ENCODE measurements at places on chromosomes 4 and X.

- no peak for DNase-seq
- no peaks in the 10 kb centered on the region for H3K4me1 ChIP-seq
- H3K36me3 ChIP-seq, result no peaks in the 10 kb centered on the region
- no peaks in the 10 kb centered on the region for H3K27me3 ChIP-seq
- no peak overlapping the region for H3K27ac ChIP-seq
- H3K4me3 ChIP-seq, result no peak overlapping the region
These were observed 297.6 kb downstream of the INPP4B start for GRCh38 chr4:142548491-142548890.

GRCh38 chrX:142238536-142238935 is 33.4 kb upstream of the MAGEC2 start:
- no peak overlapping the region for H3K27ac ChIP-seq
- H3K4me3 ChIP-seq, result no peak overlapping the region

DNA sequence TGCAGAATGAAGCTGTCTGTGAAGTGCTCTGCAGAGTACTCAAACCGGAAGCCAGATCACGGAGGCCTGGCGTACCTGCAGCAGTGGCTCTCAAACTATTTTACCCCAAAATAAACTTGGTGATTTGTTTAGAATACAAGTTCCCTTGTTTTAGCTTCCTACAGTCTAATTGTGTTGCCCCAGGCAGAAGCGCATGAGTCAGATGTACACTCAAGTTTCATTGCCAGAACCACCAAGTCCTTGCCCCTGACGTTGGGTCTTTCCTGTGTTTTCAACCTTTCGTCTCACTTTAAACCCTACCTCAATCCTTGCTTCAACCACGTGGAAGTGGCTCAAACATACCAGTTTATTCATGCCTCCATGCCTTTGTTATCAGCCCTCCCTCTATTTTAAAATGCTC is 66.2 kb upstream of the SLC7A11 start:
- H3K27me3 ChIP-seq, result no peaks in the 10 kb centered on the region
- no peak overlapping the region for H3K27ac ChIP-seq
- no peaks in the 10 kb centered on the region for H3K36me3 ChIP-seq

DNA sequence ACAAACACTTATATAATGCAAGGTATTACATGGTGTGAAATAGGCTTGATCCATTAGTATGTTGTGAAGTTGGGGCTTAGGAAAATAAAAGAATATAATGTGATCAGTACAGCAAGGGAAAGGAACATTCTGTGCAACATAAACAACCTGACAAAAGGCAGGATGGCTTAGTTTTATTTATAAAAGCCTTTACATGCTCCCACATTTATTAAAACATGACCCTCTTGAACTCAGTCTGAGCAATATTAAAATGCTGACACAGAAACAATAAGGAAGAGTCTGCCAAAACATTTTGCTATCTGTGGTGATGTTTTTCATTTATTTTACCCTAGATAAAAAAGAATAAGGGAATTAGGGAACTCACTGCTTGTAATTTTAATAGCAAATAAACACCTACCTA is 519.7 kb downstream of the PCDH7 start:
- H3K27ac ChIP-seq, result no peak overlapping the region
- DNase-seq, result no peak
- H3K36me3 ChIP-seq, result no peaks in the 10 kb centered on the region
- peaks cover 3% of the 10 kb centered on the region for H3K4me1 ChIP-seq
- no peaks in the 10 kb centered on the region for H3K27me3 ChIP-seq

GRCh38 chr4:89939994-89940393 is 45.3 kb downstream of the MMRN1 start:
- no peaks in the 10 kb centered on the region for H3K27me3 ChIP-seq
- DNase-seq, result no peak
- H3K27ac ChIP-seq, result no peak overlapping the region

- peaks cover 10% of the 10 kb centered on the region for H3K4me1 ChIP-seq
- H3K27me3 ChIP-seq, result no peaks in the 10 kb centered on the region
- no peaks in the 10 kb centered on the region for H3K36me3 ChIP-seq
- DNase-seq, result peak; percentile 68
- peak overlapping the region; percentile 10 for H3K4me3 ChIP-seq
These were observed 64.1 kb downstream of the ALPK1 start for GRCh38 chr4:112361181-112361791.

- no peak overlapping the region for H3K27ac ChIP-seq
- DNase-seq, result no peak
- H3K27me3 ChIP-seq, result peaks cover 20% of the 10 kb centered on the region
- H3K4me3 ChIP-seq, result no peak overlapping the region
- H3K4me1 ChIP-seq, result no peaks in the 10 kb centered on the region
- H3K36me3 ChIP-seq, result no peaks in the 10 kb centered on the region
These were observed 136.7 kb upstream of the MAMLD1 start for GRCh38 chrX:150226223-150226965.

GRCh38 chr4:5918331-5918985 is 25.6 kb upstream of the CRMP1 start:
- no peak for DNase-seq
- no peaks in the 10 kb centered on the region for H3K36me3 ChIP-seq
- no peaks in the 10 kb centered on the region for H3K27me3 ChIP-seq
- H3K4me3 ChIP-seq, result no peak overlapping the region

GRCh38 chr4:85391589-85392410 is 83.2 kb upstream of the ARHGAP24 start:
- H3K4me3 ChIP-seq, result no peak overlapping the region
- H3K27me3 ChIP-seq, result no peaks in the 10 kb centered on the region
- no peaks in the 10 kb centered on the region for H3K36me3 ChIP-seq
- no peak for DNase-seq

DNA sequence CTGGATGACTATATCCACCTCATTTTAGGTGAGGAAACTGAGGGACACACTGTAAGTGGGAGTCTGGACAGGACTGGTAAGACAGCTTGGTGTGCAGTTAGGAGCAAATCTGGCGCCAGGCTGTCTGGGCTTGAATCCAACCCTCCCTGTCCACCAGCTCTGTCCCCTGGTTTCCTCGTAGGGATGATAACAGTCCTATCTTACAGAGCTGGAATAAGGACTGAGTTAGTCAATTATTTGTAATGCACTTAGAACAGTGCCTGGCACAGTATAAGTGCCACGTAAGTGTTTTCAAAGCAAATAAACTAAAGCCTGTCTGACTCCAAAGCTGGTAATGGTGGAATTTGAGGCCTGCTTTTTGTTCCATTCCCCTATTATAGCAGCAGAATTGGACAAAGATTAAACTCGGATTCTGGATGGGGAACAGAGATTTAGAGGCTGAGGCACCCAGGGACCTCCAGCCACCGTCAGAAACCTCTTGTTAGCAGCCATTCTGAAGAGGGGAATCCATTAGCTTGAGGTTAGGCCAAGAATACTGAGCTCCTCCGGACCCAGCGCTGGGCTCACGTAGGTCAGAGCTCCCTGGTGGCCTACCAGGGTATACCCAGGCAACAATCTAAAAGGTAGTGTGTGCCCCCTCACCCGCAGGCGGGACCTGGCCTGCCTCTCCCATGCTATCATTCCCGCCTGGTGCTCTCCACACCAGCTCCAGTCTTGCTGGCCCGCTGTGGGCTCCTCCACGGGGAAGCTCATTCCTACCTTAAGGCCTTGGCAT is 102.1 kb downstream of the UCHL1 start:
- no peaks in the 10 kb centered on the region for H3K36me3 ChIP-seq
- peaks cover 25% of the 10 kb centered on the region for H3K4me1 ChIP-seq
- H3K27ac ChIP-seq, result no peak overlapping the region
- H3K27me3 ChIP-seq, result peaks cover 54% of the 10 kb centered on the region

DNA sequence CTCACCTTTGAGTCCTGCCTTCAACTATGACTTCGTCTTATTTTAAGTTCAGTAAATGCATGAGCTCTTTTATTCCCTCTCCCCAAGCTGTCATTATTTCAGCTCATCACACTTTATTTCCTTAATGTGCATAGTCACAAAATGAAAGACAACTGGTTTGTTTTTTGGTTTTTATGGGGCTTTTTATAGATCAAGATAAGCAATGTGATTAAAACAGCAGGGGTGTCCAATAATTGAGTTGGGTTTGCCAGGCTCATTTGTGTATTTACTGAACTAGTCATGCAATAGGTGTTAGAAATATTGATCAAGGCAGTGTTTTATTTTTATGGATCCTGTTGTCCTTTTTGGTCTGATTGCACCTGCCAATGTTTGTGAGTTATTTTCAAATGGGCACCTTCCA is 102.2 kb downstream of the FRMPD4 start:
- H3K27me3 ChIP-seq, result no peaks in the 10 kb centered on the region
- H3K4me3 ChIP-seq, result no peak overlapping the region
- DNase-seq, result no peak
- no peak overlapping the region for H3K27ac ChIP-seq
- H3K36me3 ChIP-seq, result no peaks in the 10 kb centered on the region
- no peaks in the 10 kb centered on the region for H3K4me1 ChIP-seq

GRCh38 chr4:128565054-128565453 is 244.4 kb upstream of the JADE1 start:
- H3K36me3 ChIP-seq, result no peaks in the 10 kb centered on the region
- DNase-seq, result no peak
- no peak overlapping the region for H3K27ac ChIP-seq
- H3K4me1 ChIP-seq, result peaks cover 4% of the 10 kb centered on the region
- no peak overlapping the region for H3K4me3 ChIP-seq

DNA sequence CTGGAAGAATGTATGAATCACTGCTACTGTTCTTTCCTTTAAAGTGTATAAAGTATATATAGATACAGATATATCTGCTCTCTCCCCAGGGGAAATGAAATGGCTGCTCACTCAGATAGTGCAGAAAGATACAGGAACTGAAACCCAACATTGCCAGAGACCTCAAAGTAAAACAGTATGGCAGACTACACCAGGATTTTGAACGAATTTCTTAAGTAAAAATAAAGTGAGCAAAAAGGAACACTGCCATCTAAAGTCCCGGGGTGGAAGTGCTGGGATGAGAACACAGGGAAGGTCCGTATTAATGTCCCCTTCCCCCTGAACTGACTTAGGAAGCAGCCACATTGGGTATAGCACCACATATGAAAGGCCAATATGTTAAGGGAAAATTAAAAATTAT is 93.4 kb downstream of the TMA16 start:
- H3K27me3 ChIP-seq, result no peaks in the 10 kb centered on the region
- H3K4me1 ChIP-seq, result no peaks in the 10 kb centered on the region
- no peak overlapping the region for H3K27ac ChIP-seq
- H3K36me3 ChIP-seq, result no peaks in the 10 kb centered on the region
- no peak overlapping the region for H3K4me3 ChIP-seq
- DNase-seq, result peak; percentile 54

GRCh38 chrX:1384658-1385252 is 7.2 kb downstream of the SLC25A6 start:
- H3K36me3 ChIP-seq, result peaks cover 55% of the 10 kb centered on the region
- H3K4me3 ChIP-seq, result no peak overlapping the region
- H3K27me3 ChIP-seq, result no peaks in the 10 kb centered on the region

- peaks cover 4% of the 10 kb centered on the region for H3K4me1 ChIP-seq
- no peaks in the 10 kb centered on the region for H3K27me3 ChIP-seq
- H3K4me3 ChIP-seq, result peak overlapping the region; percentile 90
- DNase-seq, result no peak
- no peaks in the 10 kb centered on the region for H3K36me3 ChIP-seq
These were observed 520 bp downstream of the ACOX3 start for GRCh38 chr4:8439914-8440491.

DNA sequence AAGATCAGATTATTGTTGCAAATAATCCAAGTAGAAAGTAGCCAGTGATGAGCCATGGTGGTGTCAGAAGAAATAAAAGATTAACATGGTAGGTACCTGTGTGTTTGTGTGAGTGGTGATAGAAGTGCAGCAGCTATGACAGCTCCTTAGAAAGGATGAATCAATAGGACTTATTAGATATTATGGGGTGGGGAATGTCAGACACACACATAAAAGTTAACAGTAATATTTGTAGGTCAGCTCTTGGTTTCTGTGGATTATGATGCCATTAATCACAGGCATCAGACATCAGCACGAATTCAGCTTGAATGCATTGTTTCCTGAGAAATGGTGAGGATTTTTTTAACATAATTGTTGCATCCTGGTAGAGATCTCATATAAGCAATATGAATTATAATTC is 695.7 kb downstream of the CENPC start:
- H3K27me3 ChIP-seq, result no peaks in the 10 kb centered on the region
- H3K4me3 ChIP-seq, result no peak overlapping the region
- no peaks in the 10 kb centered on the region for H3K36me3 ChIP-seq
- no peak overlapping the region for H3K27ac ChIP-seq

- no peaks in the 10 kb centered on the region for H3K36me3 ChIP-seq
- DNase-seq, result no peak
- H3K27ac ChIP-seq, result no peak overlapping the region
- no peaks in the 10 kb centered on the region for H3K4me1 ChIP-seq
- H3K4me3 ChIP-seq, result no peak overlapping the region
These were observed 24.5 kb upstream of the RNF212 start for GRCh38 chr4:1137850-1138249.

DNA sequence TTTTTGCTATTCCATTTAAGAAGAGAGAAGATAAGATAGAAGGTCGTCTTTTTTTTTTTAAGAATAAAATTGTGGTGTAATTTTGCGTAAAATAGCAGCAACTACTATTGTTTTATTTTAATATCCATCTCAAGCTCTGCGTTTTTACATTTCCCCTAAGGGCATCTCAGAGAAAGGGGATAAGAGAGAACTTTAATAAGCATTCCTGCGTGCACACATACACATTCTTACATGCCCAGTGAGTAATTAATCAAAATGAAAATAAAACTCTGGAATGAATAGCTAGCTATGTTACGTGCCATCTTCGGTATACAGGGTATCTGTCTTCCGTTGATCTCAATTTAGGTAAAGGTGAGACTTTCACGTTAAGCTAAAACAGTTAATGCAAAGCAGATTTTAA is 200.3 kb upstream of the TENM3 start:
- no peaks in the 10 kb centered on the region for H3K4me1 ChIP-seq
- no peak overlapping the region for H3K4me3 ChIP-seq
- no peak overlapping the region for H3K27ac ChIP-seq
- no peaks in the 10 kb centered on the region for H3K27me3 ChIP-seq
- DNase-seq, result no peak

GRCh38 chr4:174210354-174210753 is 73.1 kb downstream of the FBXO8 start:
- no peak overlapping the region for H3K4me3 ChIP-seq
- H3K36me3 ChIP-seq, result no peaks in the 10 kb centered on the region
- peaks cover 48% of the 10 kb centered on the region for H3K27me3 ChIP-seq
- DNase-seq, result no peak
- H3K27ac ChIP-seq, result no peak overlapping the region

- DNase-seq, result no peak
- no peak overlapping the region for H3K27ac ChIP-seq
- no peaks in the 10 kb centered on the region for H3K27me3 ChIP-seq
These were observed 22.7 kb downstream of the PALLD start for GRCh38 chr4:168519576-168519975.

DNA sequence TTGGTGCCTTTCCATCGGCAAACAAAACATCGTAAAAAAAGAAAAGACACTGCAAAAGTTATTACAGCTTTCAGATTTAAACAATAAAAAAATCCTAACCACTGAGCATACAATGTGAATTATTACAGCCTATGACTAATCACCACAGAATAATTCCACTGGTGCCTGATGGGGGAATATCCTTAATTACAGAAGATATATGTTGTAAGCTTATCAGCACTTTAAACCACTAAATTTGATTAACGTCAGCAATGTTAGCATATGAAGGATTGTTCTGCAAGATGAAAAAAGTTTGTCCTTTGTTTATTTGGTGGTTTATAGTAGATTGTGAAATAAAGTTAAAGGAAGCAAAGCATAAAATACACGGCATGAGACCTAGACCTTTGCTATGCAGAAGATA is 210.2 kb upstream of the ADAMTS3 start:
- H3K27me3 ChIP-seq, result no peaks in the 10 kb centered on the region
- H3K4me1 ChIP-seq, result no peaks in the 10 kb centered on the region
- H3K27ac ChIP-seq, result no peak overlapping the region
- H3K4me3 ChIP-seq, result no peak overlapping the region
- H3K36me3 ChIP-seq, result no peaks in the 10 kb centered on the region
